ENCODE measurements at places on chromosomes 12 and 14.

DNA sequence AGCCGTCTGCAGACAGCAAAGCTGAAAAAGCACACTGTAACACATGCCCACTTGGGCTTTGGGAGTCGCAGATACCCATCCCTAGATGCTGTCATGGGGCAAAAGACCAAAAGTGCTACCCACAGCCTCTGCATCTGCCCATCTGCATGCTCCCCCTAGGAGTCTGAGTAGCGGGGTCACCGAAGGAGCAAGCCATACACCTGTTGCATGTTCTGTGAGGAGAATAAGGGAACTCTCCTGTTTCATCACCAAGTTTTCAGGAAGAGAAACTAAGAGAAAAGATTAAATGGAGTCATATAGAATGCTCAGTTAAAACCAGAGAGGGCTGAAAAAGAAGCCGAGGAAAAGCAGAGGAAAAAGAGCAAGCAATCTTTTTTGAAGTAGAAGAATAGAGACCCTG is 13.7 kb upstream of the ST8SIA1 start:
- no peak for DNase-seq

GRCh38 chr12:6198051-6198450 is 2.1 kb upstream of the CD9 start:
- DNase-seq, result no peak

GRCh38 chr14:87992718-87993628 is at the start of gene GALC:
GALC (minus strand) TSS chr14:87993182; CDS start chr14:87993164, 18 bp downstream.
- DNase-seq, result peak; percentile 79

- DNase-seq, result no peak
Measured at GRCh38 chr12:101780599-101780998, 41.3 kb upstream of the SYCP3 start.

DNA sequence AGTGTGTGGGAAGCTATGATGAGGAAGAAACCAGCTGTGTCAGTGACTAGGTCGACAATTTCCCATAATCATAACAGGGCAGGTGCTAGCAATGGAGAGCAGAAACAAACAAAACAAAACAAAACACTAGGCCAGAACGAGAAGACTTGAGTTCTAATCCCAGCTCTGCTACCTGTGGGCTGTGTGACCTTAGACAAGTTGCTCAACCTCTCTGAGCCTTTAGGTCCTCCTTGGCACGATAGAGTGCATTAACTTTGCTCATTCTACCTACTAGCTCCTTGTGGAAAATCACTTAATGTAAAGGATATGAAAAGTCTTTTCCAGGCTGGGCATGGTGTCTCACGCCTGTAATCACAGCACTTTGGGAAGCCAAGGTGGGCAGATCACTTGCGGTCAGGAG is 11.2 kb downstream of the HHIPL1 start:
- DNase-seq, result no peak

DNA sequence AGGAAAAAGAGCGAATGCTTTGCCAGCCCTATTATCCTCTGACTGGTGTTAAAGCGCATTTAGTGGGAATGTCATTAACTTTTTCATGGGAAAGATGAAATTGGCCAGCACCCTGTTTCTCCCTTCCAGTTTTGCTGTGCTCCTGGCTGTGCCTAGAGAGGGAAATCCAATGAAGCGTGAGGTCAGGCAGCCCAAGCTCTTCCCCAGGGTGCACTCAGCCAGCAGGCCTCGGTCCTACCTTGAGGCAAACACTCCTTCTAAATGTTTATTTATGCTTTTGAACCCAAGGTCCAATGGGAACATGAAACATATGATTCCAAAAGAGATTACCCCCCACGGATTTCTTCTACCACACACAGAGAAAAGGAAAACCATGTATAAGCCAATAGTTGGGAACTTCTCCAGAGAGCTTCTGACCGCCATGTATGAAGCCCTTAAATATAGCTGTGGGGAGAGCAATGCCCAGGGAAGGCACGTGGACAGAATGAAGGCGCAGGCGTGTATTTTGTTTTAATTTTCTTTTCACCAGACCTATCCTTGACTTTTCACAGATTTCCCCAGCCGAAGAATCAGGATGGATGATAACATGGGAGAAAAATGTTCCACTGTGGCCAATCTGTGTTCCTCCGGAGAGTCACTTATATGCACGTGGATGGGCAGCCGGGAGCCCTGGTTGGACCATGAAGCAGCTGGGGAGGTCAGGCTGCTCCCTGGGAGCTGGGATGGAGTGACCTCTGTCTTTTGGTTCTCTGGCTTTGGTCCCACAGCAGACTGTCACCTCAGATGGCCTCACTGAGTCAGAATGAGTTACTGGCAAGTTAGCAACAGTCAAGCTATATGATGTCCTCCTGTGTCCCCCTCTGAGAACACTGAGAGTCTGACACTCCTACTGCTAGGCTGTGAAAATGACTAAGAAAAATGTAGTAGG is 37.3 kb downstream of the GPR135 start:
- DNase-seq, result no peak

GRCh38 chr14:100895411-100895810 is 8.1 kb downstream of the RTL1 start:
- no peak for DNase-seq

GRCh38 chr12:75526655-75527511 is 15.5 kb upstream of the KRR1 start:
- no peak for DNase-seq

DNA sequence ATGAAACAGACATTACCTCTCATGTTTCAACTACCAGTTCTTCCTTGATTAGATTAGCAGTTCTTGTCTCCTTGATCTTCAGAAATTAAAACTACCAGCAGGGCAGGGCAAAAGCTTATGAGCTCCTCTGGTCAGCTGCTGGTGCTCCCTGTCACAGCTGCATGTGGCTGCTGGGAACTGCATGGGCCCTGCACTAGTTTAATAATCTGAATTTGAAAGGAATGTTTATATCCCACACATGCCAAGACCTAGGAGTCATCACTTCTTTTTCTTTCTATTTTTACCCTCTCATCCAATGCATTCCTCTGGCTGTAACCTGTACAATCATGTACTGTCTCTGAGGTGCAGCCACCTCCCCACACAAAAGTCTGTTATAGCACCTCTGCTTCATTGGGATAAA is 73.9 kb downstream of the ARMH4 start:
- DNase-seq, result no peak

GRCh38 chr14:102390064-102390855 is 27.5 kb downstream of the TECPR2 start:
- DNase-seq, result no peak

DNA sequence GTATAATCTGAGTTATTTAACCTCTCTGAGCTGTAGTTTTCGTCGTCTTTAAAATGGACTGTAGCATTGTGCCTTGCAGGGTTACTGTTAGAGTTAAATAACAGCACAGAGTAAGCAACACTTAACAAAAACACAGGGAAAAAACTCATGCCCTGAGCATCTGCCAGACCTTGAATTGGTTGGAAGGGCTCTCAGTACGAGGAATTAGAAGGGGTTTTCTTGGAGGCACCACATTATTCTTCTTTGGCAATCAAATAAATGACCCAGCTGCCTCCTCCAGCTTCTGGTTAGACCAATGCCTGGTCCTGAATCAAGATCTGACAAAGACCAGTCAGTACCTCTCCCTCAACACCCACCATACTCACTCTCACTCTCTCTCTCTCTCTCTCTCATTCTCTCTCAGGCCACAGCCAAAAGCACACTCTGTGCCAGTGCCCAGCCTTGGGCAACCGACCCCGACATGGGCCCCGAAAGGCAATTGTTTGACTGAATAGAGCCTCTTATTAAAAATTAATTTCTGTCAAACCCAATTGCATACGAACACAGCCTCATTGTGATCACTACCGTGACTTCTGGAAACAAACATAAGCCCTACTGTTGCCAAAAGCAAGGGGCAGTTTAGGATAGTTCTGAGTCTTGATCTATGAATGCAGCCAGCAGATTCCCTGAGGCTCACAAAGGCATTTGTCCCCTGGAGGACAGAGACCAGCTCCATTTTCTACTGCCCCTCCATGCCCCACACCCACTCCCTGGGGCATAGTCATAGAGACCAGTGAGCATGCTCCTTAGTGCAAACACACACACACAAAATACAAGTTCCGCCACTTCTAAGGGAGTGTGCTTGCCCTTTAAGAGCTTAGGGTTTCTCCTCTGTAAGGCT is 23.9 kb downstream of the DUSP6 start:
- no peak for DNase-seq

DNA sequence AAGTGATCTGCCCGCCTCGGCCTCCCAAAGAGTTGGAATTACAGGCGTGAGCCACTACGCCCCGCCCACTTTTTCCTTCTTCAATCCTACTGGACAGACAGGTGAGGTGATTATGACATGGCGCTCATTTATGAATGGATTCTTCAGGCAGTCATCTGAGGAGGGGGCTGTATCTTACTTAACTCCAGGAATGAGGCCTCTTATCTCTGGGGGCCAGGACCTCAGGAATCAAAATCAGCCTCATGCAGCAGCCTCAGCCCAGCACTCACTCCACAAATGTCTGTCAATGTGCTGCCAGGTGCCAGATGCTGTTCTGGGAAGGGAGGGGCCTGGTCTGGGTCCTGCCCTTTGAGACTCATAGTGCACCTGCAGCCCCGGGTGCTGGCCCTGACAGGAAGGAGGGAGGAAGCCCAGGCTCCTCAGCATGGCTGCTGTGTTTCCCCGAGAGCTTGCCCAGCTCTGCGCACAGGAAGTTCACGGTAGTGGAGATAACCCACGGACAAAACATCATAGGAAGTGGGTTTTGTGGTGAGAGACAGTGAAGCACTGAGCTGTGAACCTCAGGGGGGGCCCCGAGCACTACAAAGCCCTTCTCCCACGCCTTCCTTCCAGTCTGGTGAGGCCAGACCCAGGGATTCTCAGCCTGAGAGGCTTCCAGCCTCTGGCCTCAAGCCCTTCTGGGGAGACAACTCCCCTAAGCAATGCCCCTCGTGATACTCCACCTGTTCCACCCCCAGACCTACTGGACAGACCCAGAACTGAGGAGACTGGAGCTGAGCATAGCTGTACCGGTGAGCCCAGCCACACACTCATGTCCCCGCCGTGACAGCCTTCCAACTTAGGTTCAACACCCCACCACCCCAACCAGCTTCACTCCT is 22.3 kb downstream of the GALNT6 start:
- DNase-seq, result peak; percentile 64

GRCh38 chr14:69854598-69854997 is 24.6 kb upstream of the SMOC1 start:
- DNase-seq, result no peak

DNA sequence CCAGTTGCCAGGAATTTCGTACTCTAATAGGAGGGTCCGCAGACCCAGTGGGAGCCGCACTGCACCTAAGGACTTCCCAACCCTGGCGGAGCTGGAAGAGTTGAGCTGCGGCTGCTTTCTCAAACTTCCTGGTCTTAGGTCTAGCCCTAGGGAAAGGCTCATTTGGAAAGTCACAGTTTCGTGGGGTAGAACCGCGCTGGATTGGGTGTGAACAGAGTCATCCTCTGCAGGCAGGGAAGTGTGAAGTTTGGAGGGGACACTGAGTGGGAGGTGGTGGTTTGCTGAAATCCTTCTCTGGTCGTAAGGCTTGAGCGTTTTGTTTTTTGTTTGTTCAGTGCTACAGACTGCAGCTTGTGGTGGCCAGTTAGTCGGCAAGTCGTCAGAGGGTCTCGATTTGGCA is 18.8 kb downstream of the PRKAB1 start:
- no peak for DNase-seq

DNA sequence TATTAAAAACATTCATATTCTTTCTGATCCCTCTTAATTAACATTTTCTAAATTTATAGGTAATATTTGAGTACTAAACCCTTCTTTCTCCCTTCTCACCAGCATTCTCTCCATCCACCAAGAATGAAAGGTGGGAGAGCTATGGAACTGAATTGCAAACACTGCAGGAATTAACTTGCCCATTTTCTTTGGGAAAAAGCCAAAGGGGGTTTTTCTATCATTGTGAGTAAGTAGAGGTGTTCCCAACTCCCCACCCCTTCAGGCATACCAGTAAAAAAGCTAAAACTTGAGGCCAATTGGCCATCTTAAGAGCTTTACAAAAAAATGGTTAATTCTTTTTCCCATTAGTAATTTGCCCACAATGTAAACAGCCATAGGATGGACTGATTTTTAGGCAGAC is 23.7 kb downstream of the PCNX1 start:
- no peak for DNase-seq

- DNase-seq, result no peak
Measured at GRCh38 chr12:43233861-43234260, 318.1 kb downstream of the ADAMTS20 start.

GRCh38 chr12:75528272-75528671 is 16.9 kb upstream of the KRR1 start:
- DNase-seq, result no peak

- no peak for DNase-seq
Measured at GRCh38 chr14:69318901-69319475, 59.0 kb downstream of the GALNT16 start.

- no peak for DNase-seq
Measured at GRCh38 chr14:30115756-30116155, 188.1 kb upstream of the PRKD1 start.

GRCh38 chr14:60125918-60126317 is 34.2 kb downstream of the PCNX4 start:
- DNase-seq, result no peak

DNA sequence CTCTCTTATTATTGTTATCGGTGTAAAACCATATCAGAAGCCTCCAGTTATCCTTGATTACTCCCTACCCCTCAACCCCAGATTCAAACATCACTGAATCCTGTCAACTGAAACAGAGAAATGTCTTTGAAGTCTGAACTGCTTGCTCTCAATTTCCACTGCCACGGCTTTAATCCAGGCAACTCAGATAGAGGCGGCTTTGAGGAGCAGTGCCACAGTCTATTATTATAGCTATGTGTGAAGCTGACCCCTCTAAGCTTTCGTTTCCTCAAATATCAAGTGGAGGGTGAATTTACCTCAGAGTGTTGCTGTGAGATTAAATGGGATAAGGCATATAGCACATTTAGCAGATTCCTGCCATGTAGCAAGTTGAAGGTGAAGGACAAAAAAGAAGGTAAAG is 49.0 kb upstream of the PDE3A start:
- DNase-seq, result no peak

- no peak for DNase-seq
Measured at GRCh38 chr12:116591855-116592637, 32.9 kb downstream of the MAP1LC3B2 start.

- no peak for DNase-seq
Measured at GRCh38 chr14:57502586-57503254, 9.1 kb upstream of the CCDC198 start.

- no peak for DNase-seq
Measured at GRCh38 chr14:45373877-45374276, 120.9 kb upstream of the MIS18BP1 start.

GRCh38 chr12:11697670-11698387 is 48.4 kb downstream of the ETV6 start:
- no peak for DNase-seq
